ENCODE measurements at places on chromosomes 5 and 9. TPM values are rescaled to one million over a fixed set of nuclear protein-coding genes. Genes with fewer than 3 reads are reported as not detected.

GRCh38 chr9:26311463-26311995 lies 581.1 kb downstream of the CAAP1 start:
- DNase-seq = no peak

GRCh38 chr5:172420235-172420939 lies 33.9 kb downstream of the SH3PXD2B start:
- peak; percentile 73 for DNase-seq

DNA sequence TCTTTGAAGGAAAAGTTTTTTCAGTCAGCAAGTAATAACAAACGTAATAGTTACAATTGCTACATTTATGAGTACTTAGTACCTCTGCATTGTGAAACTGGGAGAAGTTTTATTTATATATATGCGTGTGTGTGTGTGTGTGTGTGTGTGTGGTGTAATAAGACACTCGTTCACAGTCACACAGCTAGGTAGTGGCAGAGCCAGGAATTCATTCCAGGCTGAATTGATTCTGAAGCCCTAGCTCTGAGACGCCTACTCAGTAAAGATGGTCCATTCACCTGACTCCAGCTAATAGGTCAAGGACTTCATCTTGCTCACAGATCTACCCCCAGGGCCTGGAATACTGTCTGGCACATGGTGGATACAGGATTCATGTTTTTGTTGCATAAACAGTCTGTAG lies 13.6 kb upstream of the CAST start:
- no peak for DNase-seq

GPR150 gene
- total RNA-seq = not detected

DNA sequence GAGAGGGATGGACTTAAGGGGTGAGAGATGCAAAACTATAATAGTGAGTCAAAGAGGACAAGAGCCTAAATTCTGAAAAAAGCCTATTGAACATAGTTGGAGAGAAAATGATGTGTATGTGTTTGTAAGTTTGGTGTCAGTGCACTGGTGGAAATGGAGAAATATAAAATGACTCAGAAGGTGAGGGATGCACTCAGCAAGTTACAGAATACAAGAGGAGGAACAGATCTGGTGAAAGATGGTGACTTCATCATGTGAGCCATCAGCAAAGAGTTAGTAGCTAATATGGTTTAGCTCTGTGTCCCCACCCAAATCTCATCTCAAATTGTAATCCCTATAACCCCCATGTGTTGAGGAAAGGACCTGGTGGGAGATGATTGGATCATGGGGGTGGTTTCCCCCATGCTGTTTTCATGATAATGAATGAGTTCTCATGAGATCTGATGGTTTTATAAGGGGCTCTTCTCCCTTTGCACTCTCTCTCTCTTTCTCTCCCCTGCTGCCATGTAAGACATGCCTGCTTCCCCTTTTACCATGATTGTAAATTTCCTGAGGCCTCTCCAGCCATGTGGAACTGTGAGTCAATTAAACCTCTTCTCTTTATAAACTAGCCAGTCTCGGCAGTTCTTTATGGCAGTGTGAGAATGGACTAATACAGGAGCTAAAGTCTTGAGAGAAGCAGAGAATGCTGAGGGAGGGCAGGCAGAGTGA lies 30.4 kb upstream of the FYB1 start:
- no peak for DNase-seq

- no peak for DNase-seq
Observed at GRCh38 chr5:151952238-151952637, 27.6 kb upstream of the GLRA1 start.

- DNase-seq = no peak
Observed at GRCh38 chr5:137141779-137142178, 357.3 kb downstream of the SPOCK1 start.

Data from Right ventricle myocardium superior (tissue), 1 donor.